Esophagus squamous epithelium (tissue), 5 donors: ENCODE measurements at places on chromosomes 6 and 20. TPM values are rescaled to one million over a fixed set of nuclear protein-coding genes. Genes with fewer than 3 reads are reported as not detected.

The GCM1 gene
- total RNA-seq = 0.08 TPM

The LY6G5B gene
- total RNA-seq = 9.5 TPM

- DNase-seq = no peak
These were observed 119.7 kb upstream of the SLC2A12 start for GRCh38 chr6:134172020-134172705.

The WFDC6 gene
- not detected for total RNA-seq

The SIRPB2 gene
- 5.9 TPM for total RNA-seq

The TMEM200A gene
- total RNA-seq = 0.31 TPM

GRCh38 chr6:129644567-129645015, 65.4 kb downstream of the ARHGAP18 start:
- no peak for DNase-seq

The PRRT1 gene
- total RNA-seq = 0.35 TPM

The VGLL2 gene
- not detected for total RNA-seq

DNA sequence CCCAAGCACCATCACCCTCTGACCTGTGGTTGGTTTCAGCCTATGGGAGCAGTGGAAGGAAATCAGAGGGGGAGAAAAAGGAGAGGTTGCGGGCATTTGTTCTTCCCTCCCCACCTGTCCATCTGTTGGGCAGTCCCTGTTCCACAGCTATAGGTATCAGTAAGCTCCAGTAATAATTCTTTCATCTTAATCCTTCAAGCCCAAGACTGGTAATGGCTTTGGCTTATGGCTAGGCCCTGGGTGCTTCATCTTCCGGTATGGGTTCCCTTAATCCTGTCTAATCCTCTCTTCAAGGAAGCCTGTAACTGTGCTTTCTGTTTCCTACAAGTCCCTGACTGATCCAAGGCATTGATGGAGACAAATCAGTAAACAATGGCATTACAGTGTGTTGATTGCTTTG, 42.2 kb upstream of the STK35 start:
- no peak for DNase-seq

DNA sequence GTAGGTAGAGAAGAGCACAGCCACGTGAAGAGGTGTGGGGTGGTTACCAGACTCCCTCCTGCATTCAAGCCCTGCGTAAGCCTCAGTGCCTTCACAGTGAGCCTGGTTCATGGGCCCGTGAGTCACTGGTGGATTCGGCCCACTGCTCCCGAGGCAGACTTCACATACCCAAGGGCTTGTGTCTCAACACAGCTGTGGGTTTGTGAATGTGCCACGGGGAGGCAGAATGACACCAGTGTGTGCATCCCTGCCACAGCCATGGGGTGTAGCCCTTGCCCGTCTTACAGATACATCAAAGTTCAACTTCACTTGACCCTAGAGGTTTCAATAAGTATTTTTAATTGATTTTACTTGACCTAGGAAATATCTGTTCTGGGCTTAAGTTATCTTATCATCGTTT, 108.5 kb downstream of the MAP3K4 start:
- DNase-seq = no peak

DNA sequence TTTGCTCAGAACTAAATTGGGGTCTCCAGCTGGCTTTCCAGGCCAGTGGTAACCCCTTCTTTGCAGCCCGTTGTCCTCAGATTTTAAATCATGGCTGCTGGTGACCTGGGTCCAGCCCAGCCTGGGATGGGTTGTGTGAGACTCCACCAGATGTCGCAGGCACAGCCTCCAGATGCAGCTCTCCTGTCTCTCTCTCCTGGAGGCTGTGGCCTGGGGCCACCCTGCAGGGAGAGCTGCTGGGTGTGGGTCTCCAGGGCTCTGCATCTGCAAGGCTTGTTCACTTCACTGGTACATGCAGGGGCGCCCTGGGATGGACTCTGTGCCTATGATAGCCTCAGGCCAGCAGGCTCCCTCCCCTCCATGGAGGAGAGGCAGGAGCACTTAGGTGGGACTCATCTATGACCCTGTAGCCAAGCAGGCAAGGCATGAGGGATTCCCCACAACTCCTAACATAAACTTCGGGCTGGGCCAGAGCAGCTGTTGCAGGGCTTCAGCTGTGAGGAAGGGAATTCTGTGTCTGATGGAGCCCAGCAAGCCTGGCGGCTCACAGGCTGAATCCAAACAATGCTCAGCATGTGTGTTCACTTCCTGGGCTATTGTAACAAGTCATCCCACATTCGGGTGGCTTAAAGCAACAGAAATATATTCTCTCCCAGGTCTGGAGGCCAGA, 94.7 kb upstream of the NXT1 start:
- no peak for DNase-seq

DNA sequence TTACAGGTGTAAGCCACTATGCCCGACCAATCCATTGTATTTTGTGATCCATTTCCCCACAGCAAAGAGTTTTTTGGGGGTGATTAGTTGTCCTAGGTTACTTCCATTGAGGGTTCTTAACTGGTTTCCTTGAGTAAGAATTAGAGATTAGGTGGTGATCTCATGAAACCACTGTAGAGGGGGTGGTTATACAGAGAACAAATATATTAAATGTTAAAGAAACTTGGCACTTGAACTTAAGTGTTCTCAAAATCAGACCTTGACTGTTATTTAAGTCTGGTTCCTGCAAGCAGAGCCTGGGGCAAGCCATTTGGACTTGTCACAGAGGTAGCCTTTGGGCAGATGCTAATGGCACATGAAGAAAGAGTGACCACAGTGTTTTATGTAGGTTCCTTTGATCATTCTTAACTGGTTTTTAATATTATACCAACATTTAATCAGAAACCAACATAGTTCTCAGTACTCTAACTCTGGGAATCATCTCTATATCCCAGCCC, 288.5 kb downstream of the SOX4 start:
- DNase-seq = no peak

GRCh38 chr6:131210469-131210868, 75.2 kb downstream of the AKAP7 start:
- DNase-seq = no peak

DNA sequence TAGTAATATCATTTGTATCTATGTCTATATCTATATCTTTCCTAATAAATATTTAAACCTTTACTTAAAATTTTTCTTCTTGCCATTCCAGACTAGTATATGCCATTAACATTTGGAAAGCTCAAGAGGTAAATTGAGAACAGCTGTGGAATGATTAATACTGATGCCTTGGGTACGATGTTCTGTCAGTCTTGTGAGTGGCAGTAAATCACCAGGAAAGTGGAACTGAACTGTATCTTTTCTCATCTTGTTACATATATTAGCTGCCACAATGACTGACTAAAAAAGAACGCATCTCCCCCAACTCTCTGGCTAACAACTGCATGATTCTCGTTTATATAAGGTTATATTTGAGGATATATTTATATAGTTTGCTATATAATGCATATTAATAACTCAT, 137.0 kb upstream of the ASCC3 start:
- no peak for DNase-seq

The PAK5 gene
- 0.29 TPM for total RNA-seq

- no peak for DNase-seq
These were observed 40.3 kb upstream of the AHI1 start for GRCh38 chr6:135537741-135538301.

DNA sequence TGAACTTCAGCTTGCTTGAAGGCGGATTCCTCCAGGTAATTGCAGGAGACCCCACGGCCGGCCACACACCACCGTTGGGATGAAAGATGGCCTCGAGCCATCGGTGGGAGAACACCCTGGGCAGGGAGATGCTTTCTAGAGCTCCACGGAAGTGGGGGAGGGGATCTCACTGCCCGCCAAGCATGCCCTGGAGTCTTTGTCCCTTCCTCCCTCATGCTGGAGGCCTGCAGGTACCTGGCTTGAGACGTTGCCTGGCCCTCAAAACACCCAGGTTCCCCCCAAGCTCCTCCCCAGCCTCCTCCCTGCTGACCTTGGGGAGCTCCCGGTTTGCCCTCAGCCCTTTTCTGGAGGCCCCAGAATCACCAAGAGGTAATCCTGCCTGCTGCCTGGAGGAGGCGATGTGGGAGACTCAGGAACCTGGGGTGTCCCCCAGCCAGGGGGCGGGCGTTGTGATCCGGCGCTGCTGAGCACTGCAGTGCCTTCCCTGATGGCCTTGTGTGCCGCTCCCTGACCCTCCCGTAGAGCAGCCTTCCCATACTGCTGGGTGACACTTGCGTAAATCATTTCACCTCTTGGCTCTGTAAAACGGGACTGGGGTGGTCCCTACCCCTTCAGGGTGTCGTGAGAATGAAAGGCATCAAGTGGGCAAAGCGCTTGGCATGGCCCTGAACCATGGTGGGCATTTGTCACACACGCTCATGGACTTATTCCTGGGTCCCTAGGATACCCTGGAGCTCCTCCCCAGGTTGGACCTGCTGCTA, 91.4 kb downstream of the CEBPB start:
- no peak for DNase-seq

GRCh38 chr6:169490246-169490641, 211.6 kb downstream of the WDR27 start:
- DNase-seq = no peak

The APOM gene
- 1.5 TPM for total RNA-seq

The MMP24 gene
- 0.08 TPM for total RNA-seq

DNA sequence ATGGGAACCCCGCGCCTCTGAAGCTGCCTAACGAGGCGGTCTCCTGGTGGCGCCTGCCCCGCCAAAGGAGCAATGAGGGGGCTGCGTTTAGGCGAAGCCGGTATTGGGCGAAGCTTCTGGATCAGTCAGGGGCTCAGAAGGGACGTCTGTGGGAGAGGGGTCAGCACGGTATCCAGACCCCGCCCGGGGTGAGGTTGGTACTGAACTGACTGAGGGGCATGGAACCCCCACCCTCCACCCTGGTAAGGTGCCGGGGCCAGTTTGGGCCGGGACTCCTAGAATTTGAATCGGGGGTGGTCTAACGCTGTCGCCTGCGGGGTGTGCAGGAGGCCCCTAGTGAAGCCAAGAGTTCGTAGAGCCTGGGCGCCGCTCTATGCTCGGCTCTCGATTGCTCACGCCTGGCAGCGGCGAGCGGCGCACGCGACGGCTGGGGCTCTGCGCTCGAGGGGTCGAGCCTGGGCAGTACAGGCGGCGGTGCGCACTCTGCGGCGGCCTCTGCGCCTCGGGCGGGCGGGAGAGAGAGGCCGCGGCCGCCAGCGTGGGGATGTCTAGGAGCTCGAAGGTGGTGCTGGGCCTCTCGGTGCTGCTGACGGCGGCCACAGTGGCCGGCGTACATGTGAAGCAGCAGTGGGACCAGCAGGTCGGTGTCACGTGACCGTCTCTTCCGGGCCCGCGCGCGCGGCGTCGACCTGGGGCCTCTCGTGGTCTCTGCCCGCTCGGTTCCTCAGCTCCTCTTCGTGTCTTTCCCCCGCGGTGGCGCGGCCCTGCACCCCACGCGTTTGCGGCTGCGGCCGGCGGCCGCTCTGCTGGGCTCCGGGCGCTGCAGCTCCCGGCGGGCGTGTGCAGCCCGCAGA, at the start of the genes KAT14 and PET117:
Gene KAT14, plus strand, starts transcription at position 452 of the 854 bp plus-strand sequence. CDS start 4,798 bp downstream, outside the sequence.
Gene PET117, plus strand, starts transcription at position 452 of the 854 bp plus-strand sequence. Its CDS starts 93 bp downstream, at position 545.
- peak; percentile 49 for DNase-seq

GRCh38 chr6:98834060-98835031, at the start of gene POU3F2:
Gene POU3F2, plus strand, starts transcription at chr6:98834574. Its CDS starts 300 bp downstream, at chr6:98834874.
- DNase-seq = no peak

DNA sequence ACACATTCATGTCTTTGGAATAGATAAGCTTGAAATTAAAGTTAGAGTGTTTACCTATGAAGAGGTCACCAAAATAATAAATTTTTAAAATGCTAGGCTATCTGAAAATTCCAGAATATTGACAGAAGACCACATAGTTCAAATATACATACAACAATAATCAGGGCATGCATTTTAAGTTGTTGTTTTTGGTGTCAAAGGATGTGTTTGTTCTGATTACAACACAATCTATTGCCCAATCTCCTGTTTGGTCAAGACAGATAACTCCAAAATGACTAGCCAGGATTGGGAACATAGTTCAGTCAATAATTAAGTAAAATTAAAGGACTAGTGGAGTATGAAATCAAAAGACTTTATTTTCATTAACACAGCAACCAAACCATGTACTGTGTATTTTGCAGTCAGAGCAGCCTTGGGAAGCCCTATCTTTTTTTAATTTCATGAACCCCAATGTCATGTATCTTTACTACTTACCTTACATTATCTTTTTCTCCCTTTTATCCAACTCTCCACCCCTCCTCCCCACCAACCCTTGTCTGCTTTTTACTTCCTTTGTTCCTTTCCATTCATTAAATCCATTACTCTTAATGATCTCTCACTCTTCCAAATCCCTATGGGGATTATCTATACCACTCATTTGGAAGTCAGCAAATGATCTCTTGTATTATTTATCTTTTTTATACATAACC, 111.2 kb downstream of the CDK19 start:
- no peak for DNase-seq

The OPN5 gene
- total RNA-seq = not detected

The SULF2 gene
- 152 TPM for total RNA-seq

DNA sequence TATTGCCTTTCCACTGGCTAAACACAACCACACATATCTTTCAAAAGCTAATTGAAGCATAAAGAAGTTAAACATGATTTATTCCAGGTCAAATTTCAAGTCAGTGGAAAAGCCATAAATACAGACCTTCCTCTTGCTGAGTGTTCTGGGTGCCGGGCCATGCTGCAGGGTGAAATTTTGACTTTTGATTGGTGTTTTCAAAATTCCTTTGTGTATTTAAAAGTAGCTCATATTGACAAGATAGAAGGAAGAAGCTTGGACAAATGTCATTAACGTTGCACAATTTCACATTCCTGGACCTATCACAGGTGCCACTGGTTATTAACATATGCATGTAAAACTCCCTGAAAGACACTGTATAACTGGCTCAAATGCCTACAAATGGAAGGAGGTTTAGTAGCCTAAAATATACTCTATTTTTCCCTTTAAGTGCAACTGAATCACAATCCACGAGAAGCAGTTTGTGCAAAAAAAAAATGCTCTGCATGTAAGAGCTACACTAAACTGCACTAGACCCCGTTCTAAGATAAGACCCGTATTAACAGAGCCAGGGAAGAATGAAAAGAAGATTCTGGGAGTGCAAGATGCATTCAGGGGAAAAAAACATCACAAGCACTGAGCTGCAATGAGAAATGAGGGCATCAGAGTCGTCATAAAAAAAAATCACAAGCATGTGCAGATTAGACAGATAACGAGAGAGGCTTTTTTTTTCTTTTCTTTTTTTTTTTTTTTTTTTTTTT, 30.4 kb downstream of the ATXN1 start:
- DNase-seq = no peak

The SYCP2 gene
- total RNA-seq = 0.92 TPM

- DNase-seq = no peak
These were observed 23.8 kb upstream of the HELZ2 start for GRCh38 chr20:63597651-63598478.

DNA sequence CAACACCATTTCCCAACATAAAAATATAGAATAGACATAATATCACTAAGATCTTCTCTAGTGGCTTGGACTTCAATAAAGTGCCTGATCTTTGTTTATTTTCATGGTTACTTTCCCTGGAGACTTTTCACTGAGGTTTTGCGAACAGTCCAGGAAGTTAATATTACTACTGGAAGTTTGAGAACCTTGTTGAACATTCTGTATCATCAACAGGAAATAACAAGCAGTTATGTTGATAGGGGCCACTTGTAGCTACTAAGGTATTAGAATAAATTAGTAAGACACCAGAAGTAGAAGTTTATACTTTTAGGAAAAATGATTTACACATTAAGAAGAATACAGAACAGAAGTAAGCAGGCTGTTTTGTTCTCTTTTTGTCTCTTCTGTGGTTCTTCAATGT, 180.2 kb downstream of the TFAP2B start:
- DNase-seq = no peak

The BNIP5 gene
- not detected for total RNA-seq
